ENCODE measurements at places on chromosomes 3 and 15.
A peak's percentile ranks its signal among the peaks of the same experiment; 100 is the strongest.

- DNase-seq = no peak
Observed at GRCh38 chr3:55297706-55298105, 189.4 kb downstream of the WNT5A start.

DNA sequence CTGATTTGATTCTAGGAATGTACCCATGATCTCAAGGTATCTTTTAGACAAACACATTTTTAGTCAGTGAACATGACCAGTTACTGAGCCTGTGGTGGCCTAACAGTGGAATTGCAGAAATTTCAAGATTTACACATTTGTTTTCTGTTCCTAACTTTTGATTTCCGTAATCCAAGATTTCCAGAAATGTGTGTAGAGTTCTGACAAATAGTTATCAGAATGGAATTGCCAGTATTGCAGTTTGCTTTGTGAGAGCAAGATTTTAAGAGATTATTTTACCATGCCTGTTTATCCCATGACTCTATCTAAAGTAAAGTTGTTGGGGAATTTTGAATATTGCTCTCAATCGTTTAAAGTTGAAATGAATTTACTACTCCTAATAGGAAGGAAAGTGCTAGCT, 11.7 kb upstream of the UTS2B start:
- DNase-seq = no peak

DNA sequence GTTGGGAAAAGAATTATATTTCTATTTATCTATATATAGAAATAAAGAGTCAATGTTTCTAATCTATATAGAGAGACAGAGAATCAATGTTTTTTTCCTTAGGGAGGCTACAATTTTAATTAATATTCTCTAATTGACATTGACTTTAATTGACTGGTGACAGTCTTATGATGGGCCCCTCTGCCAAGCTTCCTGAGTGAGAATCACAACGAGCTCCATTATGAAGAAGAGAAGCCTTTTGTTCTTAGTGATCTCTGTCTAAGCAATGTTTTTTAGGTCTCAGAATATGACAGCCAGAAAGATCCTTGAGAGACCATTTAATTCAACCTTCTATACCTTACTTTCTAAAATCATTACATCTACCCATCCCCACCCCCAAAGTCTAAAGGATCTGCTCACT, 70.9 kb downstream of the IGSF11 start:
- no peak for DNase-seq

GRCh38 chr3:57890874-57891273, 117.3 kb upstream of the FLNB start:
- DNase-seq = no peak

GRCh38 chr3:155631323-155632019, 113.4 kb downstream of the PLCH1 start:
- no peak for DNase-seq

- no peak for DNase-seq
Observed at GRCh38 chr3:47128137-47128536, 35.8 kb downstream of the SETD2 start.

DNA sequence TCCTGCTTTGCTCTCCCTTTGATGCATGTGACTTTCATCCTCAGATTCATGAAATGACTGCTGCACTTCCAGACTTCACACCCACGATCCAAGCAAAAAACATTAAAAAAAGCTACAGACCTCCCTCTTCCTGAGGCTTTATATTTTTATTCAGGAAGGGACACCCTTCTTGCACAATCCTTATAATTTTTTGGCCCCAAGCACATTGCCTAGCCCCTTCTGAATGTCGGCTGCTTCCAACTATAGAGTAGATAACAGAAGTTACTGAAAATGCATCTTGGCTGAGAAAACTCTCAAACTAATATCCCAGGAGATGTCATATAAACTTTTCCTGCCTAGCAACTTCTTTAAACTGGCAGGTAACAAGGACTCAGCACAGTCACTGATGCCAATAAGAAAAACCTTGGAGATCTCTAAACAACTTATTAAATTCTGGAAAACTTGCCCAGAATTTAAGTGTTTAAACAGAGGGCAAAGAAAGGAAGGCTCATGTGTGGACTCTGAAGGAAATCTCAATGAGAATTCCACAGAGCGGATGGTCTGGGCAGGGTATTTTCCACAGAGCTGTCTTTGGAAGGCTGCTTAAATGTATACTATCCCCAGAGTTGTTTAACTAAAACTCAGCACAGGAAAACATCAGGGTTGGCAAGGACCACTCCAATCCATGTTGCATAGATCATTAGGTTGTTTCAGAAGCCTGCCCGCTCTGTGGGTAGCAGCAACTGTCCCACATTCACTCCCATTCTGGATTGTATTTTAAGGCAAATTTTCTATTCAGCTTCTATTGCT, 746.8 kb upstream of the LMCD1 start:
- no peak for DNase-seq

- DNase-seq = no peak
Observed at GRCh38 chr3:114127517-114127916, 51.3 kb downstream of the DRD3 start.

DNA sequence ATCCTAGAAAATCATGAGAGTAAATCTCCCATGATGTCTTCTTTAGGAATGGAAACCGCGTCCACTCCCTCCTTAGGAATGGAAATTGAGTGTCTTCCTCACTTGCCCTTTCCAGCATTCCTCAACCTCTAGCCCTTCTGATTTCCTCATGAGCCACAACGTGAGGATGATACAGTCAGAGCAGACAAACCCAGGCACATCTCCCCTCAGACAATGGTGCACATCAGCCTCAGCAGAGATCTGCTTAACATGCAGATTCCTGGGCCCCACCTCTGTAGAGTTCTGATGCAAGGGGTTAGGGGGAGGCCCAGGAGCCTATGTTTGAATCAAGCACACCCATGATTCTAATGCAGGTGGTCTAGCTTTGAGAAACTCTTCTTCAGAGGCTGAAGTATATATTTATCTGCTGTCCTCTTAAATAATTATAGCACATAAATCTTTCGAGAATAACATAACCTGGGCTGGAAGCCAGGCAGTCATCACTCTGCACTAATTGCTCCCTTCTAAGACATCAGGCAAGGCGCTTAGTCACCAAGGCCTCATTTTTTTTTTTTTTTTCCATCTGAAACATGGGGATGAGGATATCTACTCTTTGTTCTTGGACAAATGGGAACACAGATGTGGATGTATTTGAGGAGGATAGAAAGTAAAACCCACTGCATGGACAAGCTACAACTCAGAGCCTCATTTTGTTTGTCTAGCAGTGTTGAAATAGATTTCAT, 81.7 kb downstream of the PRICKLE2 start:
- DNase-seq = peak; percentile 87

- no peak for DNase-seq
Observed at GRCh38 chr3:86782866-86783265, 208.1 kb downstream of the VGLL3 start.

GRCh38 chr15:76180321-76180720, 120.5 kb downstream of the TMEM266 start:
- no peak for DNase-seq

GRCh38 chr3:123026565-123027291, 835 bp downstream of the SEMA5B start:
- DNase-seq = no peak

GRCh38 chr3:188635258-188636042, 481.5 kb downstream of the LPP start:
- DNase-seq = no peak

GRCh38 chr15:101151288-101151687, 100.6 kb downstream of the CHSY1 start:
- DNase-seq = no peak

DNA sequence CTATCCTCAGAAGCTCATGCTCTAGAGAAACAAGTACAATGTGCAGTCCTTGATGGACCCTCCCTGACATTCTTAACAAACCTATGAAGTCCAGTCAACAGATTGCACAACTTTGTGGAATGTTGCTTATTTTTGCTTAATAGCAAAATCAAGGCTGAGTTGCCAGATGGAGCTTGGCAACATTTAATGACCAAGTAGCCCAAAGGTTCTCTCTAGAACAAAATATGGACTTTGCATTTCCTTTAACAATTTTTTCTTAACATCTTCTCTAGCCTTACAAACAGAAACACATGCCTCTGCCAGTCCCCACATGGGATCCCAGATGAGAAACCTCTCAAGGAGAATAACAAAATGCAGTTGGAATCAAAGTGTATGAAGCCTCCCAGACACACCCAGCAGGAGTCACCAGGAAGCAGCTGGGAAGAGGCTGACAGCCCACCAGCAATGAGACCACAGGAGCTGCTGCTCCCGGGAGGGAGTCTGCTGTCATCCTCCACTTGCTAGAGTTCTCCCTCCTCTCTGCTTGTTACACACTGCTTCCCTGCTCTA, 422.5 kb upstream of the CDIN1 start:
- DNase-seq = no peak

DNA sequence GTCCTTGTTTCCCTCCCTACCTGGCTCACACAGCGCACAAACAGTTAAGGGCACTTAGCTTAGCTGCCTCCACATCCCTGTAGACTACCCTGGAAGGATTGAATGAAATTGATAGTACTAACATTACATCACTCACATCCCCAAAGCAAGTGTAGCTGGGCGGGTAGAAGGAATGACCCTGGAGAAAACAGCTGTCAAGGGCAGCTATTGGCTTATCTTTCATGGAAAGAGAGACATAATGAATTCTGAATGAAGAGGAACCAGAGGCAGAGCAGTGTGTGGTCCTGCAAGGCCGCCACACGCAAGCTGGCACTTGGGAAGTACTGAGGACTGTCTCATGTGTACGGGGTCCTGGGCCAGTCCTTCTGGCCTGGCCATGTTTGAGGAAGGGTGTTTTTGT, 369.6 kb upstream of the RGMA start:
- DNase-seq = no peak

- DNase-seq = no peak
Observed at GRCh38 chr15:65286069-65286703, 497 bp downstream of the PARP16 start.

- no peak for DNase-seq
Observed at GRCh38 chr3:58965865-58966264, 84.0 kb downstream of the CFAP20DC start.

- no peak for DNase-seq
Observed at GRCh38 chr15:73389971-73390544, 21.3 kb upstream of the HCN4 start.

- no peak for DNase-seq
Observed at GRCh38 chr3:29168696-29169095, 112.2 kb upstream of the RBMS3 start.

- DNase-seq = no peak
Observed at GRCh38 chr3:101217472-101218245, 102.7 kb downstream of the IMPG2 start.

GRCh38 chr3:65748326-65748725, 290.4 kb downstream of the MAGI1 start:
- no peak for DNase-seq

DNA sequence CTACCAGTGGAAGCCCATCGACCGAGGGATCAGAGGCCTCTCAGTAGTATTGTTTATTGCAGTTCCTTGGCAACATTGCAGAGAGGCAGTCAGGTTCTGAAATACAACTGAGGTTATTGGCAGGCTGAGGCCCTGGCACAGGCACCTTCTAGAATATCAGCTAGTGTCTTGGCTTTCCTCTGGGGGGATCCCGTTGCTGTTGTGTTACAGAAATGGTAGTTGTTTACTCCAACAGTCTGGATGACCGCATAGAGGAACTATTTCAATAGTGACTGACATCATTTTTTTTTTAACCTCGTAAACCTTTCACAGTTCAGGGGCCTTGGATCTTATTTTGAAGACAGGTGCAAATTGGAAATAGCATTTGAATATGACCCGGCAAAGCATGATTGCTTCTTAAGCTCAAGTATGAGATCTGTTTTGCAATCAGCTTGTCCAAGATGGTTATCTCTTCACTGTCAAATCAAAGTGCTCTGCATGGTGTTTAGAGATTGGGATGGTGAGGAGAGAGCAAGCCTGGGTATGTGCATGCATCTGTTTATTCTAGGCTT, 63.9 kb downstream of the PGPEP1L start:
- no peak for DNase-seq

DNA sequence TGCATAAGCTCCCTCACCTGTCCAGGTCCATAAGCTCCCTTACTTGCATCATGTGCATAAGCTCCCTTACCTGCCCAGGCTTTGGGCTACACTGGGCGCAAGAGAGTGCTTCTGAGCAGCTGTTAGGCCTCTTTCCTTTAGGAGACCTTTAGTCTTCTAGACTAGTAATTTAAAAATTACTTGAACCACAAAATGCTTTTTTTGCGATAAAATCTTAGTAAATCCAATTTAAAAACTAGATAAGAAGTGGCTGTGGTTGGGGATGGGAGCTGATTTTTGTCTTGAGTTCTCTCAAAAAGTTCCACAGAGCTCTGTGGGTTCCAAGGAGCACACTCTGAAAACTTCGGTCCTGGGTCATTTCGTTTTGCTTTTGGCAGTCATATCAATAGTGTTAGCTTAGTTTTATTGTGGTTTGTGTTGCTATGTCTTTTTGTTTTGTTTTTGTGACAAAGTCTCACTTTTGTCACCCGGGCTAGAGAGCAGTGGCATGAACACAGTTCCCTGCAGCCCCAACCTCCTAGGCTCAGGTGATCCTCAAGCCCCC, 6.7 kb downstream of the CEMIP start:
- DNase-seq = no peak

DNA sequence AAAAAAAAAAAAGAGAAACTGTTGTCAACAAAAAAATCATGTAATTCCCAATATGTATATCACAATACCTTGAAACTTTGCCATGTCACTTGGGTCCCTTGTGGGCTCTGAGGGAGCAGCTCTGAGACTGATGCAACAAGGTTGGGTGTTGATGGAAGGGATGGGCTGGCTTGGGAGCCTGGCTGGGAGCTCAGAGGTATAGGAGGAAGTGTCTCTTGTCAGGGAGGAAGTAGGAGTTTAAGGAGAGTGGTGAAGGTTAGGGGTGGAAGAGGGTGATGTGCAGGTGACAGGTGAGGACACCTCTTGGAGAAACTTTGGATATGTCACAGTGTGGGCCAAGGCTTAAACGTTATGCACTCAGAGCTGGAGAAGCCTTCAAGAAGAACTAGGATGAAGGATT, 2.0 kb upstream of the TM6SF1 start:
- no peak for DNase-seq
